LoVo (cell line): ENCODE measurements at places on chromosomes 7 and 10.

DNA sequence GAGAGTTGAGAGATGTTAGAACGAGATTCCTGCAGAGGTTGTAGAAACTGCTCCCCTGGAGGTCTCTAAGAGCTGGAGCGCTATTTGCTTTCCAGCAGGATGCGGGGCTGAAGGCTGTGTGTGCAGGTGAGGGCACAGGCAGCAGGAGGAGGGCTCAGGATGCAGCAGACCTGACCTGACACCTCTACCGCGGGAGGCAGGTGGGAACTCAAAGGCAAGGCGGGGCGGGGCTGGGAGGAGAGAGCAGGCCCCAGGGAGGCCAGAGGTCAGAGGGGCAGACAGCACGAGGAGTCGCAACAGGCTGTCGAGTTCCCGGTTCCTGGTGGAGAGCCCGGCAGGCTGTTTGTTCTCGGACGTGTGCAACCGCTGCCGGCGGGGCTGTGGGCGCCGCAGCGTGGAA, 7.9 kb upstream of the CRTAC1 start:
- DNase-seq, result no peak

DNA sequence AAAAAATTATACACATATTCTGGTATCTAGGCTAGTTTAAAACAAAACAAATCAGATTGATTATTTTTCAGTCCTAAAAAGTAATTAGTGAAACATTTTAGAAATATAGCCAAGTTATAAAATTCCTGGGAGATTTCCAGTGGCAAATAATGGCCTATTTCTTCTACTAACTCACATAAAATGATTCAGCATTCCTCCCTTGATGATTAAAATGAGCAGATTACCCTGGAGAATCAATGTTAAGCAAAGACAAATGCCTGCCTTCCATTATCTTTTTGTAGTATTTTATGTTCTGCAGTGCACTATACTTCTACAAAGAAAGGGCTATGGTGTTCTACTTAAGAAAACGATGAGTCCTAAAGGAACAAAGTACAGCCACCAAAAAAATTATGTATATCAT, 53.6 kb downstream of the PARD3 start:
- DNase-seq, result no peak

- DNase-seq, result peak; percentile 98
Measured at GRCh38 chr7:131007439-131008330, 273.7 kb upstream of the KLF14 start.

DNA sequence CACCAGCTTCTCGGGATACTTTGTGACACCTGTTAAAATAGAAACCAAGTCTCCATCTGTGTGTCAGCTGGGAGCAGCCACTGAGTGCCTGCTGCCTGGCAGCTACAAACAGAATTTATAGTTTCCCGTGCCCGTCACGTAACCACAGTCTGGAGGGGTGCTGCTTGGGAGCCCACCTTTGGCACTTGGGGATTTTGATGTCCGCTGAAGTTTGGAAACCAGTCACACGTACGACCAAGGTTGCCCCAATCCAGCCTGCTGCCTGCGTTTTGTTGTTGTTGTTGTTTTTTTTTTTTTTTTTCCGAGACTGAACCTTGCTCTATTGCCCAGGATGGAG, 1.6 kb downstream of the TRRAP start:
- no peak for DNase-seq

DNA sequence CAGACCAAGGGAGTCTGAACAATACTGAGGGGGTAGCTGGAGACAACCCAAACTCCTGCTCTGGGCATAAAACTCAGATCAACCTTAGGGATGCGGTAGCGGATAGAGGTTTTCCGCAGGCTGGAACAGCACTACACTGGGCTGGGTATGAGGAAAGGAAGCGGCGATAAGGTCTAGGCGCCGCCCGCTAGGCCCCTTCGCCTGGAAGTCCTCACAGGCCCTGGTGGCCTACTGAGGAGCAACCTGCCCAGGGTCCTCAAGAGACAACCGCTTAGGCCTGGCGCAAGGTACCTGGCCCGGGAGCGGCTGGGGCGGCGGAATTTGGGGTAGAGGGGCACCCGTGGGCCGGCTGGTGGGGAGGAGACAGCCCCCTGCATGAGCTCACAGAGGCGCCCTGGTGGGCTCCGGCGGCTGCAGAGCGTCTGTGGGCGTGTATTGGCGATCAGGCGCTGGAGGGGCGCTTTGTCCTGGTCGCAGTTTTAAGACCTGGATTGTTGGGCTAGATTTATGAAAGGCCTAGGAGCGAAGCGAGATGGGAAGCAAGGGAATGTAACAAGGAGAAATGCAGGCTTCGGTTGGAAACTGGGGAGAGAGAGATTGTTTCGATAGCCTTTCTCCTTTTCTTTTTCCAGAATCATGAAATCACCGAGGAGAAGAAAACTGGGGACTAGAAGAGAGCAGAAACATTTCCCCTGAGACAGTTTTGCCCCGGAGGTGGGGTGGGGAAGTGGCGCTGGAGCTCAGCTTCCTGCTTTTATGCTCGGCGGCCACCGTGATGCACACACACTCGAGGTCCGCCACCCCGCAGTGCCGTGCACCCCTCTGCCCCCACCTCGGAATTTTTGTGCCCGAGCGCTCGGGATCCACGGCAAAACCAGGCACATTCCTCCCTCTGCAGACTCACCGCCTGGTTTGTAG, 2.4 kb upstream of the NKX2-3 start:
- no peak for DNase-seq

DNA sequence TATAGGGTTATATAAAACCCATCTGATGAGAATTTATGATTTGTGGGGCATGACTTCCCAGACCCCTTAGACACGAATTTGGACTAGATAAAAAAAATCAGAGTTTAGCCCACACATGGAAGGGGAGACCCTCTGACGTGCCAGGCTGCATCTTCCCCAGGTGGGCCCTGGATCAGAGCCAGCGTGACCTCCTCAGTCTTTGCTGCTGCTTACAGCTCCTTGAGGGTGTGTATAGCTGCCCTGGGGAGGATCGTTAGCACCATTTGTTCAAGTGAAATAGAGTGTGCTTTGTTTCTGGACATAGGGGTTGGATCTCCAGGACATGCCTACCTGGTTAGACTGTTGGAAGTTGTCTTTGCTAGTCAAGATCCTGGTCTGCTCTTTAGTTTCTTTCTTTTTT, 54.2 kb downstream of the DOCK1 start:
- DNase-seq, result no peak

DNA sequence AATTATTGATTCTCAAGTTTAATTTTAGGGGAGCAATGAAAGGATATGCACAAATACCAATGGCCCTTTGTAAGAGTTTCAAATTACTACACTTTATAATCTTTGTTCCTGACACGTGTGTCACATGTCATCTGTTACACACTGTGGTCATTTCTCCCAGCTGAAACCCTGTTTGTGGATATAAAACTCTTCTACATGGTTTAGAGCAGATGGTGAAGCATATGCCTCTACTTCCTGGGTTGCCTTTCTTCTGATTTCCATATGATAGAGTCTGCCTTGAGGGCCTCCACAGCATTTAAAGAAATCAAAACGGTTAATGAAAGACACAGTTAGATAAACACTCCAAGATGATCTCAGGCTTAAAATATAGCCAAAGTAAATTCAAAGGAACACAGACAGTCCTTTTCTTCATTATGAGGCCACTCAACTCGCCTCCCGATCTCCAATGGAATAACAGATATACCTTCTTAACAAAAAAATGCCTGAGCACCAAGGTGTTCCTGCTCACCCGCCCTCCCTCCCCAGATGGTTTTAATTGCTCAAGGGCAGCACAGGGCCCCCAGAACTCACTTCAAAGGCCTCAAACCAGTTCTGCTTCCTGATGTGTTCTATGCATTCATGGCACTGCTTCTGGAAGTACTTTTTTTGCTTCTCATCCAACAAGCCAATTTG, 75.0 kb downstream of the CPVL start:
- no peak for DNase-seq

GRCh38 chr10:127556916-127557315, 7.8 kb downstream of the NPS start:
- DNase-seq, result no peak

DNA sequence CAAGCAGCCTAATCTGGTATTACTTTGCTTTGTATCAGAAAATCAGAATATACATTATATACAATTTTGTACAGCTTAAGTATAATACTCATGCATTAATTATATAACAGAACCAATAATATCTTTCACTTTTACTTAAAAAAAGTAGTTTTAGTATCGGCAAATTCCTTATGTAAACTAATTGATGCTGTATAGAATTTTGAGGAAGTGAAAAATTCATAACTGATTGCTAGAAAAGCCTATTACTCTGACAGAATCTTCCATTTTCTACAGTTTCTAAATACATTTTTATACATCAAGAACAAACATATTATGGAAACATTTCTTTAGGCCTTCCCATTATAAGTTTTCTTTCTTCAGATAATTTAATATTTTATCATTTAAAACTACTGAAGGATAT, 124.0 kb upstream of the GPR22 start:
- DNase-seq, result no peak

GRCh38 chr7:104943502-104944343, 70.3 kb upstream of the KMT2E start:
- peak; percentile 99 for DNase-seq

- DNase-seq, result no peak
Measured at GRCh38 chr7:23473844-23474093, 3.5 kb upstream of the IGF2BP3 start.

DNA sequence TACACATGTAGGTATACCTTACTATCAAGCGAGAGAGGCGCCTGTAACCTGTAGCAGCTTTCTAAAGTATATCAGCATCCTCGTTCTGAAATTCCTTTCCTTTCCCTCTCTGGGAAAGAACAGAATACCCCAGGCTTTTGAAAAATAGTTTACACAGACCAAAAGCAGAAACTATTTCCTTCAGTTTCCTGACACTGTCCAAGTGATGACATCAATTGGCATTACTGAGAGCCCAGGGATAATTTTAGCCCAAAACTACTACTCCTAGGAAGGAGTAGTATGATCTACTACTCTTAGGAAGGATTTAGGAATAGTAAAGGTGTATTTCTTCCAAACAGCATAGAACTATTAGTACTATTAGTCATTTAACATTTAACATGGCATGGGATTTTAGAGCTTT, 6.0 kb downstream of the GNG11 start:
- DNase-seq, result no peak

- no peak for DNase-seq
Measured at GRCh38 chr7:157831143-157831905, 494.5 kb downstream of the DNAJB6 start.

DNA sequence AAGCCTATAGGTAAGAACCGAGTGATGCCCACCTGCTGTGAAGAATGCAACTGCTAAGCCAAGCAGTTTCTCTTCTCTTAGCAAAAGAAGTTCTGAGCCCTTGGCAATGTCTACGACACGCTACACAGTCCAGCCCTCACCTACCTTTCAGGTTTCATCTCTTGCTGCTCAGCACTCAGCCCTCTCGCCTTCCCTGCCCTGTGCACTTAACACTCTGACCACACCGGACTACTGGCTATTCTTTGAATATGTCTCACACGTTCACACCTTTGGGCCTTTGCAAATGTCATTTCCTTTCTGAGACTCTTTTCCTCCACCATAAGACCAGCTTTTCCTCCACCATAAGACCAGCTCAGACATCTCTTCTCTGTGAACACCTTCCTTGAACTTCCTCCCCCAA, 67.0 kb upstream of the ITGB1 start:
- DNase-seq, result no peak

DNA sequence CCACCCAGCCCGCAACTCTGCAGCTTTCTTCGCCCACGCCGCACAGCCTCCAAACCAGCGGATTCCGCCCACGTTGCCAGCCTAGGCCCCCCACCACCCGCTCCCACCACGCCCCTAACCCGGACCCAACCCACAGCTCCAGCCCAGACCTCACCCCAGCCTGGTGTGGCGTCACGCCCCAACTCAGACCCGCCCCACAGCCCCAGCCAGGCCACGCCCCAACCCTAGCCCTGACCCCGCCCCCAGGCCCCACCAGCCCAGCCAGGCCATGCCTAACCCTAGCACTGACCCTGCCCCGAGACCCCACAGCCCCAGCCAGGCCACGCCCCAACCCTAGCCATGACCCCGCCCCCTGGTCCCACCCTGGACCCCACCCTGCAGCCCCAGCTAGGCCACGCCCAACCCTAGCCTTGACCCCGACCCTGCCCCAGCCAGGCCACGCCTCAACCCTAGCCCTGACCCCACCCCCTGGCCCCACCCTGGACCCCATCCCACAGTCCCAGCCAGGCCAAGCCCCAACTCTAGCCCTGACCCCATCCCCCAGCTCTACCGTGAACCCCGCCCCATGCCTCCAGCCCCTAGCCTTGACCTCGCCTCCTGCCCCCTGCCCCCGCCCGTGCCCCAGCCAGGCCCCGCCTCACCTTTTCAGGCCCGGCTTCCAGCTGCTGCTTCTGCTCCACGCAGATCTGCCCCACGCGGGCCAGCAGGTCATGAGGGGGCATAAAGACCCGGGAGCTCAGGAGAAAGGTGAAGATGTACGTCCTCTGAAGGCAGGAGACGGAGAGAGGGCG, 64.0 kb downstream of the RASGEF1A start:
- DNase-seq, result no peak

DNA sequence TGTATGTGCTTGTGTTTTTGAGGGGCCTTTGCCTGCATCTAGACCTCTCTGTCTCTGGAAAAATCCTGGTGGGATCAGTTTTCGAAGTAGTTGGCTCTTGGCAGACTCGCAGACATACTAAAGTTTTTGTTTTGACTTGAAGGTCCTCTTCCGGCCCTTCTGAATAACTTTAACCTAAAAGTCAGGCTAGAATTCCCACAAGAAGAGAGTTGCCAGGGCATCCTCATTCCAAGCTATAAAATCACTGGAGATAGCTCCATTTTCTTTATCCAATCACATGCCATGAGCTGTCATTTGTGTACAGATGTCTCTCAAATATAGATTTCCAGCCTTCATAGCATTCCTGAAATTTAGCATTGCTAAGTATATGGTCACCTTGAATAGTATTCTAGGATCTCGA, 967.8 kb downstream of the LRMDA start:
- no peak for DNase-seq

GRCh38 chr7:40059057-40059456, 75.4 kb downstream of the MPLKIP start:
- DNase-seq, result no peak

DNA sequence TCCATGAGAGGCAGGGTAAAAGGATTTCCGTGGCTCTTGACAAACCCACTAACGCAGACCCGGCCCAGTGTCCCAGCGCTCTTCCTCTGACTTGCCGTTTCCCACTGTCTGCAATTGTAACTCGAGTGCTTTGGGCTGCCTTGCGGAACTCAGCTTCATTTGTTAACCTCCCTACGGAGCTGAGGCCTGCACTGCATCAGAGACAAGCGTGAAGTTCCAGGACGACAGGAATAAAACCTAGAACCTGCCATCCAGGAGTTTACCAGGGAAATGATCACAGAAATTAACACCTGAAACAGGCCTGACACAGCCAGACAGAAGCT, 76.2 kb downstream of the SFMBT2 start:
- no peak for DNase-seq

DNA sequence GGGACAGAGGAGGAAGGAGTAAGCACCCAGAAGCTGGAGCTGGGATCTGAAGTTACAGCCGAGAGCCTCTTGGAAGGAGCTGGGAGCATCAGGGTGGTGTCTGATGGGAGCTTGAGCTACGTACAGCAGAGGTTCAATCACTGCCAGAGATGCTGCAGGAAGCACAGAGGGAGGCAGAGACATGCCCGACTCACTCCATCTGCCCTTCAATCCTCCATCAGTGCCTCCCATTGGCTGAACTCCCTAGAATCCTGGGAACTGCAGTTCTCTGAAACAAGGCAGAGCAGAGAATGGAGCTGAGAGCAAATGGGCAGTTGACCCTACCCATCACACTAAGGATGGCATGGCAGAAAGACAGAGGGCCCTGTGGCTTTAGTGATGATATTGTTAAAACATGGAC, 40.0 kb upstream of the CTBP2 start:
- no peak for DNase-seq
